ENCODE measurements at places on chromosomes 7 and 10.

DNA sequence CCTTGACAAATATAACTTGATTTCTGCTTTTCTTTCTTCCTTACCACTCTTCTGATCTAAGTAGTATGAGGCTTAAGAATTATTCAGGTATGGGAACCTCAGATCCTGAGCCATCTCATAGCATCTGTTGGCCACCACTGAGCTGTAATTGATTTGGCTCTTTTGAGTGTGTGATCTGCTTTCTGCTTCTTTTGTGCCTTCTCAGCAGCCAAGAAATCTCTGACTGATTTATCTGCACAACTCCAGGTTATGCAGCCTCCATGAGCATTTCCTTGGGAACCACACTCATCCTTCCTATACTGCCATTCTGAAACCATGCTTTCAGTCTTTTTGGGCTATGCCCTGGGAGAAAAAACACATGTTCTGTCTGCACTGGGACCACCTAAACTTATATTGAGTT is 178.0 kb upstream of the FAM3C start:
- ATAC-seq = no peak

GRCh38 chr10:26829810-26830515 is 30.8 kb downstream of the ABI1 start:
- ATAC-seq = no peak

- no peak for ATAC-seq
Measured at GRCh38 chr7:25846722-25847121, 305.3 kb upstream of the NFE2L3 start.

DNA sequence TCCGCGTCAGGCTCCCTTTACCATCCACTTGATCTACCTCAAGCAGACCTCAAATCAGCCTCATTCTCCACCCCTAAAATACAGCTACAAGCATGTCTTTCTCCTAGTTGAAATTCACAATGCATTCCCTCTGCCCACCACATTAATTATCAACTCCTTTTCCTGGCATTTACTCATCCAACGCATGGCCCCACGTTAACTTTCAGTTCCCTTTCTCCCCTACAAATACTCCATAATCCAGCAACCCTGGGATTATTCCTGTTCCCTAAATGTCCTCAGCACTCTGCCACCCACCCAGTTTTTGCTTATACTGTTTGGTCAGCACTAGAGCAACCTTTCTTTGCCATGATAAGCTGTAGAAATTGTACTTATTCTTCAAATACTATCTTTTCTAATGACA is 5.7 kb upstream of the VIM start:
- no peak for ATAC-seq

DNA sequence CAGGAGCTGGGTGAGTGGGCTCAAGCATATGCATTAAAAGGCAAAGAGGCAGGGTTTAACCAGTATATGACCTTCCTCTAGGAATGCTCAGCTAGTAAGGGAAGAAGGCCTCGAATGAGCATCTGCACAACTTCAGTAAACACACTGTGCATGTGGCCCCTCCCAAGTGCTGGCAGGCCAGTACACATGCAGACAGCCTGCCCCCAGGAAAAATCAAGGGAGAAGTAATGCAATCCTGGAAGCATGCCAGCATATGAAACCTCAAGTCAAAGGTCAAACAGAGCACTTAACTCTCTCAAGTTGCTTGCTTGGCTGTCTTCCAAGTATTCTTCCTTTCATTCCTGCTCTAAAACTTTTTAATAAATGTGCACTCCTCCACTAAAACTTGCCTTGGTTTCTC is 208.4 kb downstream of the ACTR3B start:
- ATAC-seq = no peak

- ATAC-seq = no peak
Measured at GRCh38 chr7:8833355-8833754, 399.9 kb downstream of the NXPH1 start.

All from SK-N-SH treated with all-trans-retinoic acid at 6 μM for 48 hours (cell line).